ENCODE measurements at places on chromosomes 16 and 17. TPM values are rescaled to one million over a fixed set of nuclear protein-coding genes. Genes with fewer than 3 reads are reported as not detected.

Gene ZFP3
- total RNA-seq = 3.2 TPM

DNA sequence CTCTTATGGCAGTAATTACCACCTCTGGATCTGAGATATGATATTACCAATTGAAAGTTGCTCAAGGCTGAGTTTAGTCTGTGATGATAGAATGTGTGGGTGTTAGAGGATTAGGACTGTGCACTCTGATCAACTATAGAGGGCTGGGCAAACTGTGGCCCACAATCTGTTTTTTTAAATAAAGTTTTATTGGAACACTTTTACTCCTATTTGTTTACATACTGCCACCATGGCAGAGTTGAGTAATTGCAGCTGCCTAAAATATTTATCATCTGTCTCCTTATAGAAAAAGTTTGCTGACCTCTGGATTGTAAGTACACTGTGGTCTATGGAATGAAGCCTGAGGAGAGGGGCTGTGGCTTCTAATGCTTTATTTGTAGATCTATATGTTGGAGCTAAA is 71.5 kb upstream of the N4BP1 start:
- no peak for DNase-seq

DNA sequence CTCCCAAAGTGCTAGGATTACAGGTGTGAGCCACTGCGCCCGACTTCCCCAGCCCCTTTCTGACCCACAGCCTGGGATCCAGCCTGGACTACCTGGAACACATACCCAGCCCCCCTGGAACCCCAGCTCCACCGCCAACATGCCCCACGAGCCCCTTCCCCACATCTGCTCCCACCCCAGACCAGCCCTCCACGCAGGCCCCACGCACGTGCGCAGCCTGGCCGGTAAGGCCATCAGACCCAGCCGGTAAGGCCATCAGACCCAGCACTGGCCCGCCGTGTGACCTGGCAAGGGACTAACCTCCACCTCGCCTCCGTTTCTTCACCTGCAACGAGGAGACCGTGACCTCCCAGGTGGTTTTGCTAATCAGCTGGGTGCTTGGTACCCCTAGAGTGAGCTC is 46.5 kb downstream of the RPH3AL start:
- no peak for DNase-seq

GRCh38 chr16:1876468-1876867 is 4.5 kb upstream of the MEIOB start:
- no peak for DNase-seq

Measured in M059J (cell line).